ENCODE measurements at places on chromosomes 5 and 9.

GRCh38 chr9:116789081-116789480 lies 102.0 kb downstream of the TRIM32 start:
- no peak for DNase-seq

DNA sequence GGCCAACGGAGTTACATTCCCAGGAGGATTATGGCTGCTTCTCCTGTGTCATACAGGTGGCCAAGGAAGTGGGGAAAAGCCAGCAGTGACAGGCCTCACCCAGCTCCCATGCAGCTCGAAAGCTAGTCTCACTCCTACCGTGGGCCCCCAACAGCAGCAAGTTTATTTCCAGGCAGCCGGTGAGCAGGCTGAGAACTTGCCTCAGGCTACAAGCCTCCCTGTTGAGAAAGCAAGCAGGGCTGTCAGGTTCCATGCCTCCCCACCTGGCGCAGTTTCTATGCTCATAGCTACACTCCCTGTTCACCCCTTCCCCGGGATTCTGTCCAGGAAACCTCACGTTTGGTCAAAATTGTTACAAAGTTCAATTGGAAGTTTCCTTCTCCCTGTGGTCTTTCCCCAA lies 27.5 kb upstream of the DNAH5 start:
- no peak for DNase-seq

- DNase-seq, result no peak
These were observed 30.2 kb downstream of the EFNA5 start for GRCh38 chr5:107640568-107640967.

- DNase-seq, result no peak
These were observed 5.1 kb downstream of the CAMK4 start for GRCh38 chr5:111229221-111229835.

DNA sequence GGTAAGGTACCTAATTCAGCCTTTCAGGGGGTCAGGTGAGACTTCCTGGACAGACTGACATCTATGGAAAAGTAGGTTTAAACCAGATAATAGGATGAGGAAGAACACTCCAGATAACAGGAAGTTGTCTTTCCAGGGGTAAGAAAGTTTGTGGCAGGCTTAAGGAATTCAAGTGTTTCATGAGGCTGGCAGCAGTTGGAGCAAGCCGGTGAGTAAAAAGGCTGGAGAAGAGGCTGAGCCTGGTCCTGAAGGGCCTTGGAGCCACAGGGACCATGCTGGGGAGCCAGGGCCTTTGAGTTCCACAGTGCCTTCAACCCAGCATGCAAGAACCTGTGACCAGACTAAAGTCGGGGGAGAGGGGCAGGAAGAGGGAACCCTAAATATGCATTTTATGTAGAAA lies 353.4 kb downstream of the SPOCK1 start:
- DNase-seq, result no peak

Data from HCT116 (cell line).